ENCODE measurements at places on chromosomes 6 and 20.
A peak's percentile ranks its signal among the peaks of the same experiment; 100 is the strongest.

- DNase-seq: no peak
These were observed 563 bp upstream of the NNAT start for GRCh38 chr20:37520419-37520955.

GRCh38 chr6:24148154-24148570, 22.1 kb downstream of the NRSN1 start:
- no peak for DNase-seq

- DNase-seq: no peak
These were observed 1.6 kb downstream of the SLC44A4 start for GRCh38 chr6:31877125-31877650.

DNA sequence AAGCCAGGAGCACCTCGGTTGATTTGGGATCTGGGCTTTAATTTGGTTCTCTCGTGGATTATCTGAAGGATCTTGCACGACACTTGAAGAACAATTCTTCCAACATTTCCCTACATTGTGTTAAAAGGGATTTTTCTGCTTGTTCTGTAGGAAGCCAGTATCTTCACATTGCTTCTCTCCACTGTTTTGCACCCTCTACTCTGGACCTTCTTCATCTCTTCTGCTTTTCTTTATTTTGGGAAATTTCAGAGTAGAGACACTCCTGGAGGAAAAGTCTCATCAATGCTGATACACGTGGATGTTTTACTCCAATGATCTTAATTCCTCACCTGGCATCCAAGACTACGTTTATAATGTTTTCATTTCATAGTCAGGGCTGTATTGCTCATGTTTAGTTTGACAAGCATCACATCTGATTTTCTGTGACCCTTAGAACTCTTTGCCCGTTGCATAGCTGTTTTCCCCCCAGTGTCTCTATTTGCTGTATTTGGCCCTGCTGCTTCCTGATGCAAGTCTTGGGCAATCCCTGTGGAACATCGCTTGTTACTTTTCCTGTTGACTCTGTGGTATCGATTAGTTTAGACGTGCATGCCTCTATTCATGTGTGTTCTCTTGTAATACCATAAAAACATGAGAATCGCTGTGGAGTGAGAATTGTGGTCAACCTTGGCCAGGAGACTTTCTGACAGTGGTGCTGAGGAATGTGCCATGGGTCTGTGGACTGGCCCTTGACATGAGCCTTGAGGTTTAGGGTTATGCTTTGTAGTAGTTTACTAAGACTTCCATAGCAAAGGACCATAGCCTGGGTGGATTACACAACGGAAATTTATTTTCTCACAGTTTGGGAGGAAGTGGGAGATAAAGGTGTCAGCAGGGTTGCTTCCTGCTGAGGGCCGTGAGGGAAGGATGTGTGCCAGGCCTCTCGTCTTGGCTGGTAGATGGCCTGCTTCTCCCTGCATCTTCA, 12.5 kb downstream of the PLCB1 start:
- DNase-seq: no peak

- DNase-seq: no peak
These were observed 15.9 kb upstream of the ADGB start for GRCh38 chr6:146582857-146583256.

DNA sequence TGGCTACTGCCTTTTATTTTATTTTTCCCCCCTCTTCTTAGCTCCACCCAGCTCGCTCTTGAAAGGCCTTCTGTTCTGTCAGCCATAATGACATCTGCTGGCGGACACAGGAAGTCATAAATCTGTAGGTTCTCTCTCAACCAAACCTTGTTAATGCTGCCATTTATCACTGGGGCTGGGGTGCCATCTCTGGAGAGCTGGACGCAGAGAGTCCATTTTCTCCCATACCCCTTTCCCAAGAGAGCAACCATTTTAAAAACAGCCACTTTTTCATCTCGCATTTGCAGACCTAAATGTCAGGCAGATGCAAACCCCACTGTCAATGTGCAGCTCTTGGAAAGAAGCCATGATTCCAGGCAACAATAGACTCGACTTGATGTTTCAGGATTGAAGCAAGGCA, 13.0 kb upstream of the TSHZ2 start:
- no peak for DNase-seq

- DNase-seq: no peak
These were observed 9.5 kb downstream of the PHACTR3 start for GRCh38 chr20:59613861-59614260.

GRCh38 chr20:33875055-33875454, 63.9 kb downstream of the CHMP4B start:
- peak; percentile 75 for DNase-seq

- DNase-seq: no peak
These were observed 36.5 kb downstream of the KCTD20 start for GRCh38 chr6:36479256-36479655.

GRCh38 chr20:47243532-47244305, 112.8 kb downstream of the ZMYND8 start:
- no peak for DNase-seq

GRCh38 chr6:152471456-152472265, 165.5 kb downstream of the SYNE1 start:
- no peak for DNase-seq

DNA sequence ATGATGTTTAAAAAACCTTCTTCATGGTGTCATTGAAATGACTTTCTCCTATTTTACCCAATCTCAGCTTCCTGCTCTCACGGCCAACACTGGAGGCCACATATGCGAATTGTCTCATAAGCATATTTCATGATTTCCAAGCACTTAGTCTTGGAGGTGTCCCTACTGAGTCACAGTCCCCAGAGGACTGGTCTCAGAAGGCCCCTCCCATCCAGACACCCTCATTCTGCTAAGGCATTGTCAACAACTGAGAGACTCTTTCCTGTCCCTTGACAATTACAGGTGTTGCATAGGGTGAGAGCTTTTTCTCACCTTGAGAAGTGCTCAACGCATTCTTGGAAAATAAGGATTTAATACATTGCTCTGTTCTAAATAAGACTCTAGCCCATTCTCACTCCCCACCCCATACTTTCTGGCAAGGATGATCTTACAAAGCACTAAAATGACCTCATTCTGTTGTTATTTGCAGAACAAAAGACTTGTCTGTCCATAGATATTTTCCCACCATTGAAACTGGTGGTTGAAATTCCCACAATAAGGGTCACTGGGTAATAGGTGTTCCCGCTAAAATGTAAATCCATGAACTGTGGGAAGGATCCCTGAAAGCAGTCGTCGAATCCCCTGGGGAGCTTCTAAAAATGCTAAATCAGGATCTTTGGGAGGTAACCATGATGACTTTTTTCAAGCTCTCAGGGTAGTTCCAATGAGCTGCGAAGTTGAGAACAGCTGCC, 32.3 kb upstream of the SLC22A23 start:
- no peak for DNase-seq

DNA sequence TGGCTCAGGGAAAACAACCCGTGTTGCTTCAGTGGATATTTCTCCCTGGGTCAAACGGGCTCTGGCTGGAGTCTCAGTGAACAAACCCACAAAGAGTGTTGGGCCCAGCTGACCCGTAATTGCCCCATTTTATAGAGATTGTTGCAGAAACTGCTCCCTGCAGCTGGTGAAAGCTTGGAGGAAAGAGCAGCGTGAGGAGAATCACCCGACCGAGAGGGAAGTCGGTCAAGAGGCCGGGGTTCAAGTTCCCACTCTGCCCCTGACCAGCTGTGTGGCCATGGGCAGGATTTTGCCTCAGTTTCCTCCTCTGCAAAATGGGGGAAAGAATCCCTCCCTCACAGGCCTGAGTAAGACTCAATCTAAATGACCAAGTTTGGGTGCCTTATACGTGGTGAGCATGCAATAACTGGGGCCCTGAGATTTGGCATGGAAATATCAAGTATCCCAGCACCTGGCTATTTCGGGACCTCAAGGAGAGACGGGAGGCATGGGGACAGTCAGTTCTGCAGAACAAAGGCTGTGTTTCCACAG, 1.7 kb upstream of the TGM2 start:
- no peak for DNase-seq

GRCh38 chr6:84422380-84422968, 195.0 kb upstream of the CEP162 start:
- peak; percentile 40 for DNase-seq

DNA sequence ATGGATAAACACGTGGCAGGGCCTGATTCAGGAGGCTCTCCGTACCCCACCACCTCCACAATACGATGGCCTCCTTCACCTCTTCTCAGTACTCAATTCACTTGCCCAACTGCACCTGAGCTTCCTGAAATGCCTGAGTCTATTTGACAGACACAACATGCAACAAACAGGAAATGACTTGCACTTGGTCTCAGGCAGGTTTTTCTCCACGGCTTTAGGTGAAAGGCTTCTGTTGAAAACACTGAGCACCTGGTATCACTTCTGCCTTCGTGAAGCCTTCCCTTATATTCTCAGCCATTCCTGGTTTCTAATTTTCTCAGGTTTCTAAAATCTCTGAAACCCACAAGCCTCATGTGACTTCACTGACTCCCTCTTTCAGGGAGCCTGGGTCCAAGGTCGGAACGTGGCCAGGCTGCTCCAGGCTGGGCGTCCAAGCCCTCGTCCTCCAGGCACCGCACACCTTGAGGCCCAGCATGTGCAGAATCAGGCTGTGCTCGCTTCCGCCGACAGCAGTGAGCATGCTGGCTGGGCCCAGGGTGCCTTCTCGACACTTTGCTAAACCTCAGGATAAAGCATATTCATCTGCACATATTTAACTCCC, 34.7 kb downstream of the TAF4 start:
- DNase-seq: peak; percentile 55

GRCh38 chr20:46031701-46032254, 2.8 kb downstream of the SLC12A5 start:
- no peak for DNase-seq

DNA sequence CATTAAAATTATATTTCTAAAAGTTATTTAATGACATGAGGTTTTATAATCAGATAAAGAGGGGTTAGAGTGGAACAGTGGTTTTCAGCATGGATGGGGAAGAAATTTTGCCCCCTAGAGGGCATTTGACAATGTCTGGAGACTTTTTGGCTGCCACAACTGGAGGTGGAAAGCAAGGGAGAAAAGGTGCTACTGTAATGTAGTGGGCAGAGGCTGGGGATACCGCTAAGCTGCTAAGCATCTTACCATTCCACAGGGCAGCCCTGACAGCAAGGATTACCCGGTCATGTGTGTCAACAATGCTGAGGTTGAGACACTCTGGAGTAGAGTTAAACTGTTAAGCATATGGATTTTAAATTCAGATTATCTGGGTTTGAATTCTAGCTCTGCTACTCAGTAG, 52.9 kb upstream of the FABP7 start:
- no peak for DNase-seq

GRCh38 chr6:37548067-37548674, 48.5 kb upstream of the CCDC167 start:
- no peak for DNase-seq

GRCh38 chr6:93954584-93954983, 535.2 kb upstream of the EPHA7 start:
- DNase-seq: no peak

DNA sequence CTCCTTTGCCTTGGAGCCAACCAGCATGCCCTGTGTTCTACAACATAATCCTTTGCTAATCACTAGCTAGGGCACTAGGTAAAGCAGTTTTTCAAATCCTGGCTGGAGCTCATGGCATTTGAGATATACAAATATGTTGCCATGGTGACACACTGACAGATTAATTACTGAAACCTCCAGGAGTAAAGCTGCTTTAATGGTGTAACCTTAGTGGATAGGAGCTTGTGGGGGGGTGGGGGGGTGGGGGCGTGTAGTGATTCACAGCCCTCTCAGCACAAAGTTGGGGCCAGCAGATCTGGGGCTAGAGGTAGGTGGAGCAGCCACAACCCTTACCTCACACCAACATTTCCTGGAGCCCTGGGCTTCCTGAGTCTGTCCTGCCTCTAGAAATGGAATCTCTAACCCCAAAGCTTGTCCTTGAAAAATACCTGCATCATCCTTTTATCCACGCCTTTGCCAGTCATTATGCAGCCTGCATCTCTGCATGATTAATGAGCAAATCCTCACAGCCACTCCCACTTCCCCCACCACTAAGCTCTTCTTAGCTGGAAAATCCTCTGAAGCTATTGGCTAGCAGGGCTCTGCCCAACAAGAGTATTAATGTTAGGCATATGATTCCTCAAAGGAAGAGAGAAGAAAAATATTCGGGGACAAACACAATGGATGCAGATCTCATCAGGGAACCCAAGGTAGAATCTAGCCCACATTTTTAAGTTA, 84.5 kb upstream of the PRND start:
- DNase-seq: no peak

GRCh38 chr20:21981597-21982344, 276.3 kb downstream of the PAX1 start:
- no peak for DNase-seq

- no peak for DNase-seq
These were observed 15.5 kb upstream of the CLDN20 start for GRCh38 chr6:155248008-155249001.

DNA sequence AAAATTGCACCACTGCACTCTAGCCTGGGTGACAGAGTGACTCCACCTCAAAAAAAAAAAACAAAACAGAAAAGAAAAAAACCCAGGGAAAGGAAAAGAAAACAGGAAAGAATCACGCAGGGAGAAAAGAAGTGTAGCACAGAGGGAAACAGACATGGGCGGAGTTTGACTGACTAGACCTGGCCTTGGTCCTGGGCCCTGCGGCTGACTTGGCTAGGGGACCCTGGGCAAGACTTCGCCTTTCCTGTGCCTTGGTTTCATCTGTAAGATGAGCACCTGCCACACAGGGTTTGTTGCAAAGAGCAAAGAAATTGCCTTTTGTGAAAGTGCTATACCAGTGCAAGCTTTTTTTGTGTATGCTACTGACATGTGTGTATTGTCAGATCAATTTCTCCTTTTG, 71.3 kb upstream of the KCNG1 start:
- no peak for DNase-seq

DNA sequence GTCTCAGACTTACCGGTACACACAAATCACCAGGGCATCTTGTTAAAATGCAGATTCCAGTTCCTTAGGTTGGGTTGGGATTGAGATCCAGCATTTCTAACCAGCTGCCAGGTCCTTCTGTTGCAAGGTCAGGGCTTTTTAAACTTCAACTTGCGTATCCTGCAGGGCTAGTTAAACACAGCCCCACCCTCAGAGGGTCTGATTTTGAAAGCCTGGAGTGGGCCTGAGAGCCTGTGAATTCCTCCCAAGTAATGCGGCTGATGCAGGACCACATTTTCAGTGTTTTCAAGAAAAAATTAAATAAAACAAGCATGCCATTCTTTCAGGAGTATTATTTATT, 65.3 kb downstream of the MKKS start:
- no peak for DNase-seq

- no peak for DNase-seq
These were observed 1.0 kb downstream of the TSHZ2 start for GRCh38 chr20:52972965-52973819.

GRCh38 chr20:1122388-1123315, 4.2 kb downstream of the PSMF1 start:
- no peak for DNase-seq

Measured in GM06990 (cell line).